ENCODE measurements at places on chromosomes 6 and 20.

DNA sequence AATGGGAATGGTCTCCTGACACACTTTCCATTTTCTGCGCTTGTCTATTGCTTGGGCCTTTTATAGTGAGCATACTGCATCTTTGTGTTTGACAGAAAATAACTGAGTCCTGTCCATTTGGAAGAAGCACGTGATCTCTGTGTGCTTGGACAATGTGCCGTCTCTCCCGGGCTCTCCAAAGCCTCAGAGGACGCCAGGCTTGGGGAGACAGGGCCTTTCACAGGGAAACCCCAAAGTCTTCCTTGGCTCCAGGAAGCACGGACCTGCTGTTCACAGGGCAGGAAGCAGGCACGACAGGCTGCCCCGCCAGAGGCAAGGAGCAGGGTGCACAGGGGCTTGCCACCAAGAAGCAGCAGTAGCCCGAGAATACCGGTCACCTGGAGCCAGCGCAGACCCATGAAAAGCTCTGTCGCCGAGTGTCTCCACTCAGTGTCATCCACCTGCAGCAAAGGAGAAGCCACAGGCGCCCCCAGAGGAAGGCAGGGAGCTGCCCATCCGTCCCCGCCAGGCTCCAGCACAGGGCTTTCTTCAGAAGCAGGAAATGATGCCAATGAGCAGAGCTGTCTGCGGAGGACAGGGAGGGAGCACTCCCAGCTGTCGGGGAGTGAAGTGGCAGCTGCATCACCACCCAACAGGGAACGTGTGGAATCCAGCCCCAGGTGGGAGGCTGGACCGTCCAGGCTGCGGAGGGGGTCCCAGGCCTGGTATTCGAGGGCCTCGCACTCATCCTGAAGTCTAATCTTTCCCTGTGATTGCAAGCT lies 135.1 kb downstream of the AGPAT4 start:
- DNase-seq: no peak

DNA sequence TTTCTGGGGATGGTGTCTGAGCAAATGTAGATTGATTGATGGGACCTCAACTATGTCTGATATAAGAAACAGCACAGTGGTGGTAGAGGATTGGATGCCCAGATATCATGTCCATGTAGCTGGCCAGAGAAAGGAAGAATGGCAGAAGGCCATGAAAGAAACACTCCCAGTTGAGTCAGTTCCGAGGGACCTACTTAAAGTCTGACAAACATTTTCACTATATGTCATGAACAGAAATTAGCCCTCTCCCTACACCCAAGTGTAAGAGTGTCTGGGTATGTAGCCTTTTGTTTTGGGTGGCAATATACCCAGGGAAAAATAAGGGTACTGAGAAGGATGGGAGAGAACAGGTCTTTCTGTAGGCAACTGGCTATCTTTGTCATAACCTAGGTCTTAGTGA lies 434.2 kb downstream of the BCKDHB start:
- no peak for DNase-seq

DNA sequence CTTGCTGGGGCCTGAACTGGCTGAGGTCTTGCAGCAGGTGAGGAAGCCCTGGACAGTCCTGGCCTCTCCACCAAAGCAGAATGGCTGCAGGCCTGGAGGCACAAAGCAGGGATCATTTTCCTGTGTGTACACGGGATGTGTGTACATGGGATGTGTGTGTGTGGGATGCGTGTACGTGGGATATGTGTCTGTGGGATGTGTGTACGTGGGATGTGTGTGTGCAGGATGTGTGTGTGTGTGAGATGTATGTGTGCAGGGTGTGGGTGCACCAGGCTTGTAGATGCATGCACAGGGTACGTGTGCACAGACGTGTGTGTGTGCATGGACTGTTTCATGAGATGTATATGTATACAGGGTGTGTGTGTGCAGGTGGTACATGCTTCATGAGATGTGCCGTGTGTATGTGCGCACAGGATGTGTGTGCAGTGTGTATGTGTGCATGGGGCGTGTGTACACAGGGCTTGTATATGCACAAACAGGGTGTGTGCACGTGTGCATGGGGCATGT lies 7.9 kb upstream of the CHRNA4 start:
- DNase-seq: no peak

DNA sequence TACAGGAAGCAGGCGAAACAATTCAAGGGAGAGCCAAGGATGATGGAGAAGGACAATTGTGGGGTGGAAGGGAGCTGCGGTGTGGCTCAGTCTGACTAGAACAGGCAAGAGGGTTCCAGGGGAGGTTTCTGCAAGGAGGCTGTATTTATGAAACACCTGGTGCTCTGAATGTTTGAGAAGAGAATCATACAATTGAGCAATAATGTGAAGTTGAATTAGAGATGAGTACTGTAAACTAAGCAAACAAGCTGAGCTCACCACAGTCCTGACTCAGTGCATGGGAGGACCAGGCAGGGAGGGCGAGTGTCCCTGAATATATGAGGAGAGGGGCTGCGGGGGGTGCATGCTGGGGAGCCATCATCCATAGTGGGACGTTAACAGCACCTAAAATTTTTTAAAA lies 279.7 kb downstream of the KIF16B start:
- DNase-seq: no peak

DNA sequence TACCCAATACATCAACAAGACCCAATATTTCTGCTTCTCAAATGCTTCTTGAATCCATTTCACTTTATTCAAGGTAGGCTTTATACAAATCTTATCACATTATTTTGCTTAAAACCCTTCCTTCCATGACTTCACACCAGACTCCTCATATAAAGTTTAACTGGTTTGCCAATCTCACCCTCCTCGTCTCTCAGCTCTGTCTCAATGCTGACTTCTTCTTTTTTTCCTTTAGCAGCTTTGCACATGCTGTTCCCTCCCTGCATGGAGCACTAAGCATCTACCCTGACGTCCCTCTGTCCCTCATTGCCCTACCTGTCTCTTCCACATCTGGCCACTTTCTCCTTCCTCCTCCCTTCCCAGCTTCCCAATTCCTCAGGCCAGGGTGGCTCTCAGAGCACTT lies 31.4 kb downstream of the KCNK17 start:
- no peak for DNase-seq

DNA sequence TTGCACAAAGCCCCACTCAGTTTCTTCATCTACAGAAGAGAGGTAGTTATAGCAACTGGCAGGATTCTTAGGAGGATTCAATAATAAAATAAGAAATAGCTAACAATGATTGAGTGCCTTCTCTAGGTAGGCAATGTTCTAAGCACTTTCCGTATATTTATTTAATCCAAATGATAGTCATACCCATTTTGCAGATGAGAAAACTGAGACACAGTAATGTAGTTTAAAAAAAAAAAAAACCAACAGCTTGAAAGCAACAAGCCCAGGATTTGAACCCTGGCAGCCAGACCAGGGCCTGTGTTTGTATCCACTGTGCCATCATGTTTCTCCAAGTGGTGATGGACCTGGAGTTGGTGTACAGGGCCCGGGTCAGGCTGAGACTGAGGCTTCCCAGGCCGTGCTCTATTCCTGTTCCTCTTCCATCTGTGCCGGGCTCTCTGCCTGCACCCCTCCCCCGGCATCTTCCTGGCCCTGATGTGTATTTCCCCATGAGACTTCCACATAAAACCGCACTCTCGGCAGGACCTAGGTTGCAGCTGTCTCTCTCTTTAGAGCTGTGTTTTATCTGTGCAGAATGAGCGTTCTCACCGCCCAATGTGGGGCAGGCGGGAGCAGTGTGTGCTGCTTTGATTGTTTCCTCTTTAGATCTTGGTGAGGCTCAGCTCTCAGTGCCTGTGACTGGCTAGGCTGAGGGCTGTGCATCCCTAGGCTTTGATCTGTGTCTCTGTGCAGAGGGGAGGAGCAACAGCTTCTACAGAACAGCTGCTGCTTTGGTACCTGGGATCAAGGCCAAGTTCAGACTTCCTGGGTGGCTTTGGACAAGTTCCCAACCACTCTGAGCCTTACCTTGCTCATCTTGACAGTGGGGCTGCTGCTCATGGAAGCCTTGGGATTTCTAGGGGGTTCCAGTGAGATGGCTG lies 49.5 kb downstream of the TOX2 start:
- DNase-seq: no peak

DNA sequence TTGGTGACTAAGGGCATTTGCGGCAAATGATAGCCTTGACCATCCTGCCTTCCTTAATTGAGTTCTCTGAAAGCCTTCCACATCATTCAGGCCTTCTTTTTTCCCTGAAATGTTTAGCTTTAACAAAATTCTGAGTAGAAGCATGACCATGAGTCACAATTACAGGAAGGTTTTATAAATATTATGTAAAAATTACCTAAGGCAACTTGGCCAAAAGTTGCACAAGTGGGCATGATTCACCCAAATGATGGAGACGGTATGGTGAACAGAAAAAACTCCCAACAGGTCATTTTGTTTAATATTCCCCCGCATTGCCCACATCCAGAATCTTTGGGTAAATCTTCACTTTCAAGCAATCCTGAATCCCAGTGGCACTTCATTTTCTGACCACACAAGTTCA lies 37.0 kb downstream of the MC3R start:
- DNase-seq: no peak

GRCh38 chr20:58271606-58272351 lies 37.7 kb upstream of the RAB22A start:
- no peak for DNase-seq

Data from activated naive CD8-positive, alpha-beta T cell treated with anti-CD3 and anti-CD28 coated beads, Interleukin-2, amount 50 U/mL, for 16 hours (primary cell).